NCI-H1105 treated with DMSO at 0.1 percent for 48 hours (cell line): ENCODE measurements at places on chromosomes 3 and 15.

GRCh38 chr3:146247911-146248310, 3.0 kb downstream of the PLSCR4 start:
- DNase-seq: no peak

- no peak for DNase-seq
Measured at GRCh38 chr3:12139111-12139511, 19.6 kb downstream of the TIMP4 start.

DNA sequence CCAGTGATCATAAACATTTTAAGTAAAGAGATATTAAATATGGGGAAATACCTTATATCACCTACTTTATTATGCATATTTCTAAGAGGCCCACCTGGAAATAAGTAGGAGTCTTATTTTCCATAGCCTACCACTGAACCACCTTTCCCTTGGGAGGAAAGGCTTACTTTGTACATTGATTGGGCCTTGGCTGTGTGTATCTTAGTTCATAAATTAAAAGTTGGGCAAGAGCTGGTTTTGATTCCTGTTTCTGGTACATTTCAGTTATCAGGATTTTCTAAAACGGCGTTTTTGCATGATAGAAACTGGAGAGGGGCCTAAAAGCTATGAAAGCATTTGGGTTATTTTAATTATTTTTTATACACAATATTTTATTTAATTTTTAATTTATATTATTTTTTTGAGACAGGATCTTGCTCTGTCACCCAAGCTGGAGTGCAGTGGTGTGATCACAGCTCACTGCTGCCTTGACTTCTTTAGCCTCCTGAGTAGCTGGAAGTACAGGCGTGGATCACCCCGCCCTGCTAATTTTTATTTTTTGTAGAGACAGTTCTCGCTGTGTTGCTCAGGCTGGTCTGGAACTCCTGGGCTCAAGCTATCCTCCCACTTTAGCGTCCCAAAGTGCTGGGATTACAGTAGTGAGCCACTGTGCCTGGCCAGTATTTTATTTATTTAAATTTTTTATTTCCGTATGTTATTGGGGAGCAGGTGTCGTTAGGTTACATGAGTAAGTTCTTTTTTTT, 2.6 kb downstream of the GMPS start:
- no peak for DNase-seq

DNA sequence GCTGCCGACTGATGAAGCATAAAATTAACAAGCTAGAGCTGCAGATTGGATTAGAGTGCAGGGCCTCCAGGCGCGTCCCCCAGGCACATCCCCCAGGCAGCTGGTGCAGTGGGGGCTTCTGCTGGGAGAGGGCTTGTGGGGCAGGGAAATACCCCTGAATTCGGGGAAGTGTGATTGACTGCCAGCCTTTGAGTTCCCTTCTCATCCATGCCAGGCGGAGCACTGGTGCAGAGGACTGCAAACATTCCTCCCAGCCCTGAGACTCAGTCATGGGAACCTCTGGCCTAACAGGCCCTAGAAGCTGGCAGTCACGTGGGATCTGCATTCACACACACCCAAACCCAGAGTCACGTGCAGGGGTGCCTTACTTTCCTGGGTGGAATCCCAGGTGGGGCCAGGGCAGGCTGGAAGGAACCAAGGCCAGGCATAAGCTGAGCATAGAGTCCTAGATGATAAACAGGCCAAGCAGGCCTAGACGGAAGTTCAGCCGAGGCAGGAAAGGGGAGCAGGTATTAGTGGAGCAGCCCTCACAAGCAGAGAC, 46.2 kb upstream of the SEC22A start:
- no peak for DNase-seq
